ENCODE measurements at places on chromosomes 2 and 18.

GRCh38 chr2:45851576-45852304 lies 200.3 kb downstream of the PRKCE start:
- DNase-seq: no peak

- DNase-seq: no peak
Measured at GRCh38 chr2:109439390-109439786, 174.4 kb downstream of the SEPTIN10 start.

GRCh38 chr2:43458014-43458628 lies 137.7 kb downstream of the THADA start:
- no peak for DNase-seq

- DNase-seq: no peak
Measured at GRCh38 chr18:43665105-43665788, 388.0 kb upstream of the SYT4 start.

DNA sequence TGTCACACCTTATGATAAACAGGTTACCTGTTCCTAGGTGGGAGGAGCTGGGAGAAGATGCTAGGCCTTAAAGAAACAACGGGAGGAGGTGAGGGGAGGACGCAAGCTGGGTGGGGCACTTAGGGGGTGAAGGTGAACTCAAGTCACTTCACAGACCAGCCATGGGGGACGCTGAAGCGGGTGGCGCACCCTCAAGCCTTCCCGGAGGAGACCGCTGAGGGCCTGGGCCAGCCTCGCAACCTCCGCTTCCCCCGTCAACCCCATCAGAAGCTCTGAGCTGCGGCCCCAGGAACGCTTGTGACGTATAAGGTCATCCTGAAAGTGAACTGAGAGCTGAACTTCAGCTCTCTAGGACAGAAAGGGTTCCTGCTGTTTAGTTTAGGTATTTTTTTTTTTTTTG lies 133.5 kb downstream of the MBP start:
- no peak for DNase-seq

GRCh38 chr2:171319164-171319810 lies 114.5 kb downstream of the METTL8 start:
- no peak for DNase-seq

- DNase-seq: no peak
Measured at GRCh38 chr2:239002954-239003623, 155.2 kb downstream of the TWIST2 start.

- DNase-seq: no peak
Measured at GRCh38 chr2:166240387-166241313, 112.8 kb upstream of the SCN1A start.

DNA sequence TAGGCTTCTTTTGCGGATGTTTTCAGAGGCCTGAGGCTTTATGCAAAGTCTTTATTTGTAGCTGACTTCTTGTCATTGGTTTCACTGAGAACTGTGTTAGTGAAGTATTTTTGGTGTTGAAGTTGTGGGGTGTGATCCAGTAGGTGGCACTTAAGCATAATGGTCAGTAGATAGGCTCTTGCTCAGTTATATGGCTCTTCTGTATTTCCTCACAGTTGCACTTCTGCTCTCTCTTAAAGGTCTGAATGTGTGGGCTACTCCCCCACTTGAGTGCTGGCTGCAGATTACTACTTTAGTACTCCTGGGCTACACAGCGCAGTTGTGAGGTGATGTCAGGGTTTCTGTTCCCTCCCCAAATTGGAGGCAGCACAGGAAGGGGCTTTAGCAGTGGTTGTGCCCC lies 133.8 kb upstream of the SCN7A start:
- no peak for DNase-seq

- no peak for DNase-seq
Measured at GRCh38 chr2:76599732-76600368, 889.1 kb upstream of the GCFC2 start.

- DNase-seq: no peak
Measured at GRCh38 chr2:217107480-217107879, 247.6 kb upstream of the TNP1 start.

- DNase-seq: no peak
Measured at GRCh38 chr18:8121942-8122480, 487.2 kb upstream of the RAB12 start.

GRCh38 chr2:202495230-202495604 lies 119.1 kb downstream of the BMPR2 start:
- no peak for DNase-seq

- DNase-seq: no peak
Measured at GRCh38 chr18:13430663-13431062, 212.1 kb downstream of the LDLRAD4 start.

- no peak for DNase-seq
Measured at GRCh38 chr2:8558956-8559355, 122.9 kb upstream of the ID2 start.

GRCh38 chr2:24088821-24089359 lies 4.3 kb upstream of the TP53I3 start:
- no peak for DNase-seq

DNA sequence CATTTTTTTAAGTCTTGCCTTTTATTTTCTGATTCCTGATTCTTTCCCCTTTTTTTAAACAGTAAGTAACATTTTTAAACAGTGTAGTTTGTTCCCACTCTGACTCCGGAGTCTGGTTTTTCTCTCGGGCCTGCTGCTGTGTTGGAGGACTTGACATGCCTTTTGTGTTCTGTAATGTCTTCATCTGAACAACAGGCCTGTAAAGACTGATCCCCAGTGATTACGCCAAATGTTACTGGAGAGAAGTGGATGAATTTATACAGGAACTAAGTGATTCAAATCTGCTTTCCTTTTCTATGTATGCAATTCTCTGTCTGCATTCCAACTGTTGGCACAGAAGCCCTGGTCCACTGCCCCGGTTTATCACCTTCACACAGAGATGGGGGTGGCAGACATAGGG lies 54.3 kb upstream of the RMDN2 start:
- DNase-seq: no peak

GRCh38 chr18:55458456-55459203 lies 129.4 kb downstream of the TCF4 start:
- no peak for DNase-seq

- no peak for DNase-seq
Measured at GRCh38 chr18:48548011-48548771, 9.4 kb downstream of the CTIF start.
